ENCODE measurements at places on chromosomes 7 and 10. TPM values are rescaled to one million over a fixed set of nuclear protein-coding genes. Genes with fewer than 3 reads are reported as not detected.

DNA sequence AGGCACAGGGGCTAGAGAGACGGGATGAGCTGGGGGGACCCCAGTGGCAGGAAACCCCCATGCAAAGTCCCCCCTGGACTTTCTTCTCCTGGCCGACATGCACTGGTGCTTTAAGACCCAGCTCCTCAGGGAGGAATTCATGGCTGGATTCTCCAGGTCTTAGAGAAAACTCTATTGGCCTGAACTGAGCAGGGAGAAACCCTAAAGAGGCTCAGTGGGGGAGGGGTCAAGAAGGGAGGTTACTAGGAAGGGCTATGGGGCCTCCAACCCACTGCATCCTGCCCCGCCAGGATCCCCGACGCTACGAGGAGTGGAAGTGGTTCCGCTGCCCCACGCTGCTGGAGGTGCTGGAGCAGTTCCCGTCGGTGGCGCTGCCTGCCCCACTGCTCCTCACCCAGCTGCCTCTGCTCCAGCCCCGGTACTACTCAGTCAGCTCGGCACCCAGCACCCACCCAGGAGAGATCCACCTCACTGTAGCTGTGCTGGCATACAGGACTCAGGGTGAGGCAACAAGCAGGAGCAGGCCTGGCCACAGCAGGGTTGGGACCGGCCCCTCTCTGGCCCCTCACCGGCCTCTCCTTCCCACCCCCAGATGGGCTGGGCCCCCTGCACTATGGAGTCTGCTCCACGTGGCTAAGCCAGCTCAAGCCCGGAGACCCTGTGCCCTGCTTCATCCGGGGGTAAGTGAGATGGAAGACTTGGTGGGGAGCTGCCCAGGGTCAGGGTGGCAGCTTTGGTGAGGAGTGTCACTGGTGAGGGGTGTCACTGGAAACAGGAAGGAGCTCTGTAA is 13.8 kb downstream of the ATG9B start:
- DNase-seq: no peak

- no peak for DNase-seq
Measured at GRCh38 chr7:149783386-149784250, 10.2 kb upstream of the ZNF467 start.

- DNase-seq: no peak
Measured at GRCh38 chr10:79905322-79906314, 43.3 kb downstream of the SFTPD start.

DNA sequence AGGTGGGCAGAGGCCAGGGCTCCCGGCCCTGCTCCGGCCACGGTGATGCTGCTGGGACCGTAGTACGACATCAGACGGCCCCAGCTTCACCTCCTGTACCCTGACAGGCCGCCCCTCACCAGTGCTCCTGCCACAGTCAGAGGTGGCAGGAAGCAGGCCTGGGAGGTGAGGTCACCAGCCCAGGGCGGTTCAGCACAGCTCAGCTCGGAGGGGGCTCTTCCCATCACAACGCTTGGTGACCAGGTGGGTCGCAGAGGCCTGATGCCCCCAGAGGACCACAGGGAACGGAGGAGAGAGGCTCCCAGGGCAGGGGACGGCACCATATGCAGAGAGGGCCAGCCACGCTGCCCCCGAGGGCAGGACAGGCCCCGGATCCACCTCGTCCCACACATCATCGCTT is 8.8 kb downstream of the MICALL2 start:
- no peak for DNase-seq

DNA sequence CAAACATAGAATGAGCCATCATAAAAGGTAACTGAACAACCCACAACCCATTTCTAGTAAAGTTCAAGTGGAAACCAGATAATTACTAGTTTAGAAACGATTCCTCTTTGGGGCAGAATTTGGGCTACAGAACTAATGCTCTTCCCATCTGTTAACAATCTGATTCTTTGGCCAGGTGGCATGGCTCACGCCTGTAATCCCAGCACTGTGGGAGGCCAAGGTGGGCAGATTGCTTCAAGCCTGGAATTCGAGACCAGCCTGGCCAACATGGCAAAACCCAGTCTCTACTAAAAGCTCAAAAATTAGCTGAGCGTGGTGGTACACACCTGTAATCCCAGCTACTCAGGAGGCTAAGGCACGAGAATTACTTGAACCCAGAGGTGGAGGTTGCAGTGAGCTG is 18.5 kb downstream of the CYP51A1 start:
- no peak for DNase-seq

DNA sequence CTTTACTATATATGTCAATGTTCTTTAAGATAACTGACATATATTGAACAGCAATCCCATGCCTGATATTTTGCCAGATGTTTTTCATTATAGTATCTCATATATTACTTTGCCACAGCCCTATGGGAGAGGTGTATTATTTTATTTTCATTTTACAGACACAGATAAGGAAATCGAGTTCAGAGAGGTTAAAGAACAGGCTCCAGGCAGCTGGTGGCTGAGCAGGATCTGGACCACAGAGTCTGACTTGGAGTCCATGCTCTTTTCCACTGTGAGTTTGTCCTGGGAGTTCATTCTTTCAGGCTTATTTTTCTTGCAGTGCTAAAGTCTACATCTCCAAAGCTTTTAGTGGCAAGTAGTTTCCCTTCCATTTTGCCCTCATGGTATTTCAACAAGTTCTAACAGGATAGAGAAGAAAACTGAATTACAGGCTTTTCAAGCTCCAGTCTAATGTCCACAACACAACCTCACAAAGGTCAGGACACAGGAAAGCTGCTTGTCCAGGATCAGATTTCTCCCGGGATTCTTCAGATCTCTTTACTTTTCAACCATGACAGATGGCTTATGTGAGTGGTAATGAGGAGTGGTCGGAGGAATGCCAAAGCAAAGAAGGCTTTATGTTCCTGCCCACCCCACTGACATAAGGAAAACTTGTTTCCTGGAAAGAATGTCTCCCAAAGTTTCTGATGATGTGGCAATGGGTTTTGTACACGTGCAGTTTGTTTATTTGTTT is 13.1 kb upstream of the SLC35B4 start:
- peak; percentile 33 for DNase-seq

GRCh38 chr10:23384364-23384763 is 39.8 kb upstream of the C10orf67 start:
- no peak for DNase-seq

DNA sequence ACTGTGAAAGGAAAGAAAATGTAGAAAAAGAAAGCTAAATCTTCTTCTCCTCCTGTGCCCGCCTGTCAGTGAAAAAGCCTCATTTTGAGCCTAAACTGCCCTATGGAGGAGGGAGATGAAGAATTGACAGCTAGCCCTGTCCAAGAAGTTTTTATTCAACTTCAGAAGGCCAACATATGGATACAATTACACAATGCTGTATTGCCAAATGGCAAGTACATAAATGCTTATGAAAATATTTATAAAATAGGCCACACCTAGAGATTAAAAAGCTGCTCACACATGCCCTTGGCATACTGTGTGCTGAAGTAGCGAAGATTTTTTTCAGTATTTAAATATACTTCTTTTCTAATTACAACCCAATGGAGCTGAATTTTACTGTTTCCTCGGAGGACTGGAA is 65.1 kb upstream of the NEBL start:
- no peak for DNase-seq

DNA sequence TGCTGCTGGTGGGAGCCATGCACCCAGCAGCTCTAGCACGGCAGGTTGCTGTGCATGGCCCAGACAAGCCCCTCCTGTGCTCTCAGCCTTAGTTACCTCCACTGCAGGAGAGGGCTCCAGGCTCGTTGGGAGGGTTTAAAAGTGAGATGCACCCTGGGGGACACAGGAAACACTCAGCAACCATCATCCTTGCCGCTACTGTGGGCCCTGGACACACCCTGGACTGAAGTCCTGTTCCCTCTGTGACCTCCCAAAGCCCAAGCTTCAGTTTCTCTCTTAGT is 49.0 kb downstream of the FOXL3 start:
- no peak for DNase-seq

GRCh38 chr10:4767033-4767814 is 58.8 kb upstream of the AKR1E2 start:
- DNase-seq: no peak

- DNase-seq: no peak
Measured at GRCh38 chr10:13987446-13987845, 343.3 kb downstream of the FRMD4A start.

DNA sequence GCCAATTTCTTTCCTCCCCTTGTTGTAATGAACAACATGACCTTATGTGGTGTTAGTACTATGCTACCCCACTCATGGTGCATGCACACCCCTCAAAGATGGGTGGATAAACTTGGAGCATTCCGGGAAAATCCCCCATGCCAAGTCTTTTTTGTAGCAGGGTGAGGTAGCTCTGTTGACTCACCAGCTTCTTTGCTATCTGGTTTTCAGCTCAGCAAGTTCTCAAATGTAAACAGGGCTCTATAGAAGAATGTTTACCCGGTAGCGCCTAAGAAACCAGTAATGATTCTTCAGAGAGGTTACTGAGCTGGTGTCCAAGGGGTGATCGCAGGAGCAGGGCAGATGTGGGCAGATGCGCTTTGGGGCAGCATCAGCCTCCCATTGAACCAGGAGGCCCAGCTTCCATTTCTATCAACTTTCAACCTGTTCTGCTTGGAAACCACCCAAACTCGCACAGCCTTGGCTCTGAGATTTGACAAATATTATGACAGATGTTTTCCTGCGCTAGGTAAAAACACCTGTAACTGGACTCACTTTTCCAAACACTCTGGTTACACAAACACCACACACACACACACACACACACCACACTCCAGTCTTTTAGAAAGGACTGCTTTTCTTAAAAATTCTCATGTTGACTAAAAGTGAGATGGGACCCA is 87.8 kb downstream of the ZRANB1 start:
- no peak for DNase-seq

DNA sequence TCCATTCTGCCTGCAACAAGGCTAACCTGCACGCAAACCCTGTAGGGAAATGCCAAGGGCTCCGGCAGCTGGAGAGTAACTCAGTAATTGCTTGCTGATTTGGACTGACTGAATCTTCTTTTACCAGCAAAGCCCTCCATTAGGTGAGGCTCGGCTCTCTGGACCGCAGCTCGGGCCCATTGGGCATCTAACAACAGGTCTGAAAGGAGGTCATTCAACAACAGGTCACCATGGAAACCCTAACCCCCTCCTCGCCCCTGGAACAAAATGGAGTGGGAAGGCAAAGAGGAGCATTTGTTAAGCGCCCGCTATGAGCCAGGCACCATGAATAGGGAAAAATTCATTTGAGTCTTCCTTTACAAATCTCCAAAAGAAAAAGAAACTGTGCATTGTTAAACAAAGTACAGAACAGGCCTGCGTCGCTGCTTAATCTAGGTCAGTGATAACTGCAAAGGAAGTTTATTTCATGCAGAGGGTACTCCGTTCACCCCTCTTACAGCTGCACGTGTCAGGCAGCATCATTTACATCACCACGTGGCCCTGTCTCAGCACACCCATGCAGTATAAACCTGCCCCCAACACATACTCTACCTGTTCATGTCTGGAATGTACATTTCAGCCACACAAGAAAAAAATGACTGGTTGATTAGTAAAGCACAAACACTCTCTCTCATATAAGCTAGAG is 248.8 kb upstream of the NEBL start:
- no peak for DNase-seq

DNA sequence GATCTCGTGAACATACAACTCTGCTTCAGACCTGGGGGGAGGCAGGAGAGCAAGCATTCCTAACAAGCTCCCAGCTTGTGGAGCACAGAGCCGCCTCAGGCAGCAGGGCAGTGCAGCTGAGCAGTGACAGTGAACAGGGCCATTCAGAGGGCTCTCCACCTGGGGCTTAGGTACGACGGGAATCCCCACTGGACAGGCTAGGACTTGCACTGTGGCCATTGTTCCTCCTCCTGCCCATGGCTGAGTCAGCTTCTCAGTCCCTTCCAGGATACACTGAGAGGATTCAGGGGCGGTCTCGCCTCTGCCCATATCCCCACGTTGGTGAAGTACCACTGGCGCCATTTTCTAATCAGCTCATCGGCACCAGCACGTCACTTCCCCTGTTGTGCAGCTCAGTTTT is 71.1 kb downstream of the FIGNL1 start:
- no peak for DNase-seq

GRCh38 chr10:76397181-76398042 is 966.0 kb downstream of the LRMDA start:
- DNase-seq: peak; percentile 62

GRCh38 chr10:43437141-43437870 is 395 bp downstream of the ZNF487 start:
- peak; percentile 22 for DNase-seq

- DNase-seq: no peak
Measured at GRCh38 chr10:79459243-79459642, 13.8 kb upstream of the ZCCHC24 start.

GRCh38 chr10:100802607-100803006 is 57.2 kb downstream of the PAX2 start:
- DNase-seq: no peak

SFXN4 gene
- polyA plus RNA-seq: 30.6 TPM

LBX1 gene
- polyA plus RNA-seq: not detected

GNA12 gene
- 41.7 TPM for polyA plus RNA-seq

TCAF2 gene
- polyA plus RNA-seq: 3.7 TPM

HNRNPA2B1 gene
- 1,566 TPM for polyA plus RNA-seq

ASAH2 gene
- polyA plus RNA-seq: 2.7 TPM

OR2F2 gene
- polyA plus RNA-seq: not detected

EIF4H gene
- 292 TPM for polyA plus RNA-seq

GPRIN2 gene
- 4.8 TPM for polyA plus RNA-seq

GJD4 gene
- polyA plus RNA-seq: 0.17 TPM

ARHGAP21 gene
- 98.7 TPM for polyA plus RNA-seq

SORBS1 gene
- 37.8 TPM for polyA plus RNA-seq

FAM241B gene
- 11.3 TPM for polyA plus RNA-seq

TDRD1 gene
- 0.05 TPM for polyA plus RNA-seq

UNCX gene
- 19.5 TPM for polyA plus RNA-seq

PPP1R17 gene
- not detected for polyA plus RNA-seq

TMED4 gene
- 128 TPM for polyA plus RNA-seq
